ENCODE measurements at places on chromosomes 6 and 20. TPM values are rescaled to one million over a fixed set of nuclear protein-coding genes. Genes with fewer than 3 reads are reported as not detected.

- H3K4me1 ChIP-seq = no peaks in the 10 kb centered on the region
- H3K27ac ChIP-seq = no peak overlapping the region
- peaks cover 38% of the 10 kb centered on the region for H3K36me3 ChIP-seq
- no peak for DNase-seq
Observed at GRCh38 chr20:34458631-34459030, 57.6 kb upstream of the DYNLRB1 start.

- H3K4me3 ChIP-seq = no peak overlapping the region
- DNase-seq = no peak
- peaks cover 9% of the 10 kb centered on the region for H3K36me3 ChIP-seq
- peaks cover 4% of the 10 kb centered on the region for H3K4me1 ChIP-seq
- peak overlapping the region; percentile 28 for H3K27ac ChIP-seq
Observed at GRCh38 chr6:37442416-37443215, 9.6 kb downstream of the CMTR1 start.

- no peaks in the 10 kb centered on the region for H3K4me1 ChIP-seq
- H3K4me3 ChIP-seq = no peak overlapping the region
- no peak overlapping the region for H3K27ac ChIP-seq
Observed at GRCh38 chr6:161204866-161205557, 68.8 kb downstream of the AGPAT4 start.

GRCh38 chr6:87791029-87791428, 89.0 kb upstream of the AKIRIN2 start:
- DNase-seq = no peak
- peaks cover 28% of the 10 kb centered on the region for H3K4me1 ChIP-seq
- H3K4me3 ChIP-seq = no peak overlapping the region

GRCh38 chr6:25435416-25435985, 156.3 kb downstream of the CARMIL1 start:
- peaks cover 3% of the 10 kb centered on the region for H3K36me3 ChIP-seq
- no peak overlapping the region for H3K4me3 ChIP-seq
- H3K27ac ChIP-seq = no peak overlapping the region

The MYL9 gene
- 5.2 TPM for polyA plus RNA-seq

DNA sequence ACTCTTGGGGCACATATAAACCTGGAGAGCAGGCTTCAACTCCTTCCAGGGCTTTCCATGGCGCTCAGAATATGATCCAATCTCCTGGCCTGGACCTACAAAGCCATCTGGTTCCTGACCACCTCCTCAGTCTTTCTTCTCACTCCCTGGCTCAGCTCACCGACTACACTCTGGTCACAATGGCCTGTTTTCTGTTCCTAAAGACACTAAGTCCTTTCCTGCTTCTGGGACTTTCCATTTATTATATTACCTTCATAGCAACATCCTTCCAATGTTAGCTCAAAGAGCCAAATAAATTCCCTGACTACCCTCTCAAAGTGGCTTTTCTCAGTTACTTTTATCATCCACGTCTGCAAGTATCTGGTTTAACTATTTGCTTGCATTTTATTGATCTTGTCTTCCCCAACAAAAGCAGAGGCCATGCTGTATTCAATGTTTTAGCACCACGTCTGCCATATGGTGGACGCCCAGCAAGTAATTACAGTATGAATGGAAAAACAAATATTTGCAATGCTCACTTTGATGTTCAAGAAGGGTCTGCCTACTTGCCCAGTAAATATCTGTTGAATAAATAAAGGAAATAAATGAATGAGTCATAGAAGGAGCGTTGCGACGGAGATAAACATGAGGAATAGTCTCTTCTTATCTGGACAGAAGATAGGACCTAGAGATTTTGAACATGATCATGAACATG, 328.4 kb downstream of the ESR1 start:
- no peaks in the 10 kb centered on the region for H3K27me3 ChIP-seq
- no peaks in the 10 kb centered on the region for H3K36me3 ChIP-seq
- H3K27ac ChIP-seq = no peak overlapping the region

DNA sequence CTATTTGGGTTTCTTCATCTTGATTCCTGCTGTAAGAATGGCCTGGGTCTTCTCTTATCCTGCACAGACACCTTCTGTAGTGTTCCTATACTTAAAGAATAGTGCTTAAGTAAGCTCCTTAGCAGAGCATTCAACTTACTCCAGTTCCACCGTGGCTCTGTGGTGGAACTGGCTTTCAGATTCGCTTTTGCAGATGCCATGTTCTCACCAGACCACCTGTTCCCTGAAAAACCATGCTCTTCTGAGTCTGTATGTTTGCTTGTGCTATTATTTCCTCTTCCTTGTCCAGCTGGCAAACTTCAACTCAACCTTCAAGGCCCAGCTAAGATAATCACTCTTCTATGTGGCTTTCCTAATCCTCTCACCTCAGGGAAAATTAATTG, 4.9 kb downstream of the ELMO2 start:
- no peak overlapping the region for H3K4me3 ChIP-seq
- no peaks in the 10 kb centered on the region for H3K27me3 ChIP-seq
- H3K36me3 ChIP-seq = no peaks in the 10 kb centered on the region
- DNase-seq = no peak

The BLOC1S5 gene
- 5.8 TPM for polyA plus RNA-seq

DNA sequence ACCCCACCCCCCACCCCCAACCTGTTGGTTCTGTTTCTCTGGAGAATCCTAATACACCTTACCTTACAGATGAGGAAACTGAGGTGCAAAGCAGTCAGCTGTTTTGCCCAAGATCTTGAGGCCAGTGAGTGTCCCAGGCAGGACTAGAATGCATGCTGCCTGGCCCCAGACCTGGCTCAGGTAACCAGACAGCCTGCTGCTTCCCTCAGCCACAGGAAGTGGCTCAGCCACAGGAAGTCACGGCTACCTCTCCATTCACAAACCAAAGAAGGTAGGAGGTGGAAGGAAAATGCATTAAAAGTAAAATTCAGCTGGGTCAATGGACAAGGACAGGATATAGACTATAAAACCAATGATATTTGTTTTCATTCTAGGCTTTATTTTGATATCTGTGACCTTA, 517.6 kb downstream of the CD83 start:
- no peak overlapping the region for H3K4me3 ChIP-seq
- H3K36me3 ChIP-seq = no peaks in the 10 kb centered on the region
- H3K27me3 ChIP-seq = no peaks in the 10 kb centered on the region
- peaks cover 9% of the 10 kb centered on the region for H3K4me1 ChIP-seq
- no peak for DNase-seq

DNA sequence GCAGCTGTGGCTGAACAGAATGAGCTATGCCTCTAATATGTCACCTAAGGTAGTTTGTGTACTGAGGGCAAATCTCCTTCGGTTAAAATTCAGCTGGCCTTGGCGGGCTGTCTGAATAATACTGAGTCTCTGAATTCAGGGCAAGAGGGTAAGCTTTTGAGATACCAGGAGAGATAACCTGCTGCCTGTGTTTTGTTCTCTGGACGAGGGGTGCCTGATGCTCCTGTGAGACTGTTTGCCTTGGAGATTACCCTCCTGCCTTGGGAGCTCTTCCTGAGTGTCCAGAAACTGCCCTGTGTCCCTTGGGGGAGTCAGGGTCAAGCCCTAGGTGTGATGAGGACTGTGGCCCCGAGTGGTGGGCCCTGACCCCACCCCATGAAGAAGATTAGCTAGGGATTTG, 282.9 kb downstream of the KIF16B start:
- no peaks in the 10 kb centered on the region for H3K4me1 ChIP-seq
- H3K36me3 ChIP-seq = no peaks in the 10 kb centered on the region
- H3K27ac ChIP-seq = no peak overlapping the region
- DNase-seq = no peak

- H3K27ac ChIP-seq = no peak overlapping the region
- H3K4me3 ChIP-seq = no peak overlapping the region
- peaks cover 22% of the 10 kb centered on the region for H3K36me3 ChIP-seq
- no peak for DNase-seq
- H3K27me3 ChIP-seq = no peaks in the 10 kb centered on the region
- H3K4me1 ChIP-seq = peaks cover 28% of the 10 kb centered on the region
Observed at GRCh38 chr20:62858058-62858830, 3.4 kb downstream of the TCFL5 start.

DNA sequence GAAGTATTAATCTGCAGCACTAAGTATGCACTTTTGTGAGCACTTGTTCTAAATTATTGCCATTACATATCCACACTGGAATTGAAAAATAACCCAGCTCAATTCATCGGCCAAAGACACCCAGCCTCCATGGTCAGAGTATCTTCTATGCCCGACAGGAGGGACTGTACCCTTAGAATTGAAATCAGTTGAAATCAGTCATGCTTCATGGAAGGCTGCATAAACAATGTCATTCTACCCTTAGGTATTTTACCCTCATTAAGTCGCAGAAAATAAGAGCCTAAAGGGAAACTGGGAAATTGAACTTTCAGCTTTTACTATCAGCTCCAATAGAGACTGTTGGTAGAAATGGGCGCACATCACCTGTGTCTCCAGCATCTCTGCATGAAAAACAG, 2.9 kb upstream of the RAMACL start:
- no peaks in the 10 kb centered on the region for H3K36me3 ChIP-seq
- no peak overlapping the region for H3K4me3 ChIP-seq
- no peak overlapping the region for H3K27ac ChIP-seq
- H3K27me3 ChIP-seq = no peaks in the 10 kb centered on the region
- DNase-seq = no peak
- H3K4me1 ChIP-seq = no peaks in the 10 kb centered on the region

The DDO gene
- not detected for polyA plus RNA-seq

The TRMT11 gene
- polyA plus RNA-seq = 23.0 TPM

The PRL gene
- polyA plus RNA-seq = not detected

GRCh38 chr6:170008294-170008785, 256.9 kb downstream of the ERMARD start:
- H3K27ac ChIP-seq = no peak overlapping the region
- H3K4me3 ChIP-seq = no peak overlapping the region
- no peaks in the 10 kb centered on the region for H3K27me3 ChIP-seq
- no peaks in the 10 kb centered on the region for H3K36me3 ChIP-seq

DNA sequence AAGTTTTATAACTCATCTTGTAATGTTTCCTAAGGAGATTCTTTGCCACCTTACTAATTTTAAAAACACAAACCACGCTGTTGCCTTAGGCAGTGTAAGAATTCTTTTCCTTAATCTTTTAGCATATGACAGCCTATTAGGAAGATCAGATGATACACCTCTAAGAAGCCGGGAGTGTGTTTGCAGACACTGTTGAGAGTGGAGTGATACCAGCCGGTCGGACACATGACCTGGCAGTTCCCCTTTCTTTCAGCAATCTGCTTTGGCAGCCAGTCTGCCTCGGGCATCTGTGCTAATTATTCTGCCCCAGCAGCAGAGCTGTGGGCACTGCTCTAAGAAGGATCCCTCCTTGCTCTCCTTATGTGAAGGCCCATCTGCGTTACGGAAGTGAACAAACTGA, 50.9 kb downstream of the PLCB4 start:
- no peak overlapping the region for H3K27ac ChIP-seq
- H3K4me3 ChIP-seq = no peak overlapping the region

DNA sequence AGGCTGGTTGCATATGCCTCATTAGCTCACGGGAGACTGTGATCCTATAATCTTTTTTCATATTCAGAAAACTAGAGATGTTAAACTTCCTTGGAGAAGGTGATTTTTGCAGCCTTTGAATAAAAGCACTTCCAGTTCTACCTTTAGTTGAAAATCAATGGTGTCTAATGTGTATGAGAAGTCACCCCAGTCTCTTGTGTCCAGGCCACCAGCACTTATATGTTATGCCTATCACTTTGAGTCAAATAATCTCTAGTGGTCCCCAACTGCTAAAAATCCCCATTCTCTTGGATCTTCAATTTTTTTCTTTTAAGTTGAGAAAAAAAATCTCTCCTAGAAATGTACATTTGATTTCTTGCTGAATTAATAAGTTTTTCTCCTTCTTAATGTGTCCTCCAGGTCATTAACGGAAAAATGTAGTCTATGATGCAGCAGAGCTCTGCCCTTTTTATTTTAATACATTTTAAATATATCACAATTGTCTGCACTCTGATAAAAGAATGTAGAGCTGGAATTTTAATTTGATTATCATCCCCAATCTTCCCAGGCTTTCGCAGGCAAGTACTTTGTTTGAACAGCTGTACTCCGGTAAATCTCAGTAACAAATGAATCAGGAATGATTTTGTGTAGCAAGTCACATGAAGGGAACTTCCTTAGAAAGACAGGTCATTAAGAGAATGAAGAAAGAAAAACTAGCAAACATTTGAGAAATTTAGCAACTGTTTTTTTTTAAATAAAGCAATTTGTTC, 147.0 kb downstream of the SOX4 start:
- no peaks in the 10 kb centered on the region for H3K27me3 ChIP-seq
- DNase-seq = no peak
- peaks cover 8% of the 10 kb centered on the region for H3K4me1 ChIP-seq
- no peak overlapping the region for H3K4me3 ChIP-seq
- H3K27ac ChIP-seq = no peak overlapping the region

- no peak for DNase-seq
- H3K36me3 ChIP-seq = no peaks in the 10 kb centered on the region
- no peaks in the 10 kb centered on the region for H3K27me3 ChIP-seq
- no peak overlapping the region for H3K4me3 ChIP-seq
- no peaks in the 10 kb centered on the region for H3K4me1 ChIP-seq
Observed at GRCh38 chr6:53947780-53948179, 153.0 kb downstream of the LRRC1 start.

The GHRH gene
- not detected for polyA plus RNA-seq

- DNase-seq = no peak
- H3K36me3 ChIP-seq = no peaks in the 10 kb centered on the region
- no peak overlapping the region for H3K27ac ChIP-seq
- H3K4me3 ChIP-seq = no peak overlapping the region
- H3K4me1 ChIP-seq = no peaks in the 10 kb centered on the region
Observed at GRCh38 chr6:6331393-6331792, 10.9 kb upstream of the F13A1 start.

- H3K36me3 ChIP-seq = peaks cover 1% of the 10 kb centered on the region
- no peak for DNase-seq
- H3K27me3 ChIP-seq = no peaks in the 10 kb centered on the region
- H3K4me3 ChIP-seq = no peak overlapping the region
Observed at GRCh38 chr6:89618026-89618425, 20.5 kb downstream of the LYRM2 start.

- no peaks in the 10 kb centered on the region for H3K4me1 ChIP-seq
- H3K27ac ChIP-seq = no peak overlapping the region
- H3K4me3 ChIP-seq = no peak overlapping the region
- no peak for DNase-seq
- H3K27me3 ChIP-seq = no peaks in the 10 kb centered on the region
Observed at GRCh38 chr20:10255846-10256245, 37.2 kb downstream of the SNAP25 start.

- H3K4me1 ChIP-seq = peaks cover 2% of the 10 kb centered on the region
- no peak overlapping the region for H3K4me3 ChIP-seq
- DNase-seq = no peak
- H3K27me3 ChIP-seq = peaks cover 26% of the 10 kb centered on the region
Observed at GRCh38 chr20:57317316-57317788, 12.3 kb upstream of the SPO11 start.

Measured in keratinocyte (primary cell).